Activated naive CD4-positive, alpha-beta T cell (primary cell): ENCODE measurements at places on chromosomes 16 and 17.

- DNase-seq, result no peak
These were observed 781 bp downstream of the ARHGDIA start for GRCh38 chr17:81870131-81870980.

- no peak for DNase-seq
These were observed 68.7 kb downstream of the CRISPLD2 start for GRCh38 chr16:84888450-84888849.

- DNase-seq, result no peak
These were observed 1.9 kb downstream of the FOXJ1 start for GRCh38 chr17:76138896-76139752.

- DNase-seq, result peak; percentile 31
These were observed 879 bp downstream of the SLFN5 start for GRCh38 chr17:35243561-35244340.

DNA sequence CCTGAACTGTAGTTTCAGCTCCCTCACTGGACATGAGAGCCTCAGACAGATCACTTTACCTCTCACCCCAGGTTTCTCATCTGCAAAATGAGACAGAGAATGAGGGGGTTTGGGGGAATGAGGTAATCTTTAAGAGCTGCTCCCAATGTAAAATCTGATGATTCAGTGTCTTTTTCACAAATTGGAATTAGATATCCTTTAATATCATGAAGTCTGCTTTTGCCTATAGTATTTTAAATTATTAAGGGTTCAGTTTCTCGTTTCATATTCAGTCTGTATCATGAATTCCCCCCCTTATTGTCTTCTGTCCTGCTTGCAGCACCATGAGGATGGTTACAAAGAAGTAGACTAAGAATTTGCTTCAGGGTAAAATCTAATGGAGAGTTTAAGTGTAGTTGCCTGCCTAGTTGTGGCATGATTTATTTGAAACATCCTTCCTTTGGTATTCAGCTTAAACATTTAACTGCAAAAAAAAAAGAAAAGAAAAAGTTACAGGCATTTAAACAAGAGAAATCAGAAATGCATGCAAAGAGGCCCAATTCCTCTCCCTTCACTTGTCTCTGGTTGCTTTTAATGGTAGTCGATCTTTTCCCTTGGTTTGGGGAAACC is 77.3 kb downstream of the WNT3 start:
- DNase-seq, result no peak

- DNase-seq, result no peak
These were observed 8.3 kb upstream of the LPCAT2 start for GRCh38 chr16:55500530-55501011.

GRCh38 chr17:44900894-44901293 is 1.6 kb upstream of the EFTUD2 start:
- no peak for DNase-seq
